Ascending aorta (tissue), 2 donors: ENCODE measurements at places on chromosomes 2 and 18.

DNA sequence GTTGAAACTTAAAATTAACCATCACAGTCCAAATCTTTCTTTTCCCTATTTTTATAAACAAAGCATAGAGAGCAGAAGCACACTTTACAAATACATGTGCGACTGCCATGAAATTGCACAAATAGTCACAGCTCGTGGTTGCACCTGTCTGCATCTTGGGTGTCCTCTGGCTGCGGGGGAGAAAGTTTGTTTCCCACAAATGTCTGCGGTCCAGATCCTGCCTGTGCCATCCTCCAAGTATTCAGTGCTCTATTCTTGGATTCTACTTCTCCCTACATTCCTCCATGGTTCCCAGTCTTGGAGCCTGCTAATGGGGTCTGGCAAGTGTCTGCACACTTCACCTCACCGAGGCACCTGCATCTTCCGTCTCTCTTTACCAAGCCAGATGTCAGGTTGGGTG is 52.2 kb downstream of the SMIM21 start:
- no peaks in the 10 kb centered on the region for H3K27me3 ChIP-seq
- no peak overlapping the region for H3K27ac ChIP-seq
- H3K4me3 ChIP-seq = no peak overlapping the region

DNA sequence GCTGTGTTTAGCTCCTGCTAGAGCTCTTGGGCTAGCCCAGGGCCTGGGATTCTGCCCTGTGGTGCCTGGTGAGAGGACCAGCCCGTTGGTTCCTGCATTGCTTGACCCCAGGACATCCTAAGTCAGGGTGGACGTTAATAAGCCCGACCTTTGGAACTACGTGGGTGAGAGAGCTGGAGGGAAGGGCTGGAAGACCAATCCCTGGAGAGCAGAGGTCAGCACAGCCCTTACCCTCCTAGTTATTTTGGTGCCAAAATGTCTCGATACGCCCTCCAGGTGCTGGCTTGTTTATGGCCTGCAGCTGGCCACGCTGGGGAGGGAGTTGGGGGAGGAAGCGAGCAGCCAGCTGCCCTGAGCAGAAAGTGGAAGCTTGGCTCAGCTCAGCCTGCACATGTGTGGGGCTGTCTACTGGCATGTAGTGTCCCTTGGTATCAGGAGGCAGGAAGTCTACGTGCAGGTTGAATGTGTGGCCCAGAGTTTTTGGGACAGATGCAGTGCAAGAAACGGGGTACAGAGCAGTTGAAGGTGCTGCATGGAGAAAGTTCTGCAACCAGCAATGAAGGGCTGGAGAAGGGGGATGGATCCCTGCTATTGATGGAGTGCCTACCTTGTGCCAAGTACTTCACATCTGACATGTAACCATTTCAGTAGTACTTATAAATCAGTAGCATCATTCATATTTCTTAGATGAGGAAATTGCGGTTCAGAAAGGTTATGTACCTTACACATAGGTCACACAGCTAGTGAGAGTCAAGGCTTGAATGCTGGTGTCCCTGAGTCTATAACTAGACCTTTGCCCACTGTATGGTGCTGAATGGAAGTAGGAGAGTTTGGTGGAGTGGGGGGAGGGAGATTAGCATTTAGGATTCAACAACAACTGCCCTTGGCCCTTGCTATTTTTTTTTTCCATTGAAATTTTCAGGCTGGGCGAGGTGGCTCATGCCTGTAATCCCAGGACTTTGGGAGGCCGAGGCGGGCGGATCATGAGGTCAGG is 5.0 kb upstream of the DGKD start:
- H3K27ac ChIP-seq = no peak overlapping the region
- peaks cover 3% of the 10 kb centered on the region for H3K4me1 ChIP-seq
- H3K27me3 ChIP-seq = no peaks in the 10 kb centered on the region
- no peak for DNase-seq
- no peak overlapping the region for H3K4me3 ChIP-seq
- H3K36me3 ChIP-seq = no peaks in the 10 kb centered on the region

- H3K36me3 ChIP-seq = no peaks in the 10 kb centered on the region
- no peak overlapping the region for H3K4me3 ChIP-seq
- no peaks in the 10 kb centered on the region for H3K4me1 ChIP-seq
Measured at GRCh38 chr2:179592167-179592936, 269.1 kb downstream of the ZNF385B start.

DNA sequence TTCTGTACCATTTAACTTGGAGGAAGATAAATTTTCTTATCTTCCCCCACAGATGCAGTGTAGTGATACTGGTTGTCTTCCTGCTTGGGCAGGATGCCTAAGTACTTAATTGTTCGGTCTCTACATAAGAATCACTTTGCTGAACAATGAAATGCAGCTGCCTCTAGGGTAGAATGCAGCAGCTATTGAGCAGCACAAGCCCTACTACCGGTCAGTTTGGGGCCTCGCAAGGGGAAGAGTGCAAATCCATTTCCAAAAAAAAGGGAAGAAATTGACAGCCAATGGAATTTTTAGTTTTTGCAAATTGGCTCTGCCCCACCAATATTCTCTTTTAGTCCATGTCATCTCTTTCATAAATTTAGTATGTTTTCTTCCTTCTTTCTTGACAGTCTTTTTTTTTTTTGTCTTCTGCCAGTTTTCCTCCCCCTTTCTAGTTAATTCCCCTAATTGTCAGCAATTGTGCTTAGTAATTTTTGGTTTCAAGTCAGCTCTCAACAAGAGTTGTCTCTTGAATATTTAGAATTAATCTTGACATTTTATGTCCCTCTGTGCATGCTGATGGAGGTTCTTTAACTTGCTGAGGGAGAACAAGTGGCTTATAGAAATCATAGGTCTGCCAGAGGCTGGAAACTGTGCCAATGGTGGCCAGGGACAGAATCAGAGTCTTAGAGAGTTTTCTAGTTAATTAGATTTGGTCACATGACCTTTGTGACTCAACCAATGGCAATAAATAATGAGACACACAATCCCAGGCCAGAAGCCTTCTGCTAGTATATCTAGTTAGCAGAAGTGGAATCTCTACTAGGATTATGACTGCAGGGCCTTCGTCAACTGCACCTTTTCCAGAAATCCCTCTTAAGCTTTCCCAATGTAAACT is 270.0 kb downstream of the CTNNA2 start:
- H3K4me3 ChIP-seq = no peak overlapping the region
- H3K4me1 ChIP-seq = no peaks in the 10 kb centered on the region
- no peaks in the 10 kb centered on the region for H3K36me3 ChIP-seq
- no peak for DNase-seq
- no peaks in the 10 kb centered on the region for H3K27me3 ChIP-seq

DNA sequence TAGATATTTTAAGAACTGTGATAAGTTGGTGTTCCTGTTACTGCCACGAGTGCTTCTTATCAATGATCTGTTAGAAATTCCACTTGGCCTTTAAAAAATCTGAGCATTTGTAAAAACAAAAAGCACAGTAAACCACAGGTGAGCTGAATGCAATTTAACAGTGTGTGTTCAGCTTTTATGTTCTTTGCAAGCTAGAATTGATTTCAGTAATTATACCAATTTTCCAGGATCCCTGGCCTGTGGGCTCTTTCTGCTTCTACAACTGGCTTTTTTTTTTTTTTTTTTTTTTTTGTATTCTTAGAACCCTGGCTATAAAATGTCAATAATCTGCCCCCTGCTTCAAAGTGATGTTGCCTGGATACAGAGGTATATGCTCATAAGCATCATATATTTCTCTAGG is 548.5 kb upstream of the SLC8A1 start:
- no peak overlapping the region for H3K4me3 ChIP-seq
- H3K27ac ChIP-seq = no peak overlapping the region
- DNase-seq = no peak
- no peaks in the 10 kb centered on the region for H3K4me1 ChIP-seq
- no peaks in the 10 kb centered on the region for H3K36me3 ChIP-seq

GRCh38 chr18:53551868-53552426 is 672.5 kb downstream of the MBD2 start:
- H3K36me3 ChIP-seq = no peaks in the 10 kb centered on the region
- H3K27me3 ChIP-seq = no peaks in the 10 kb centered on the region
- no peaks in the 10 kb centered on the region for H3K4me1 ChIP-seq
- DNase-seq = no peak
- H3K27ac ChIP-seq = no peak overlapping the region

DNA sequence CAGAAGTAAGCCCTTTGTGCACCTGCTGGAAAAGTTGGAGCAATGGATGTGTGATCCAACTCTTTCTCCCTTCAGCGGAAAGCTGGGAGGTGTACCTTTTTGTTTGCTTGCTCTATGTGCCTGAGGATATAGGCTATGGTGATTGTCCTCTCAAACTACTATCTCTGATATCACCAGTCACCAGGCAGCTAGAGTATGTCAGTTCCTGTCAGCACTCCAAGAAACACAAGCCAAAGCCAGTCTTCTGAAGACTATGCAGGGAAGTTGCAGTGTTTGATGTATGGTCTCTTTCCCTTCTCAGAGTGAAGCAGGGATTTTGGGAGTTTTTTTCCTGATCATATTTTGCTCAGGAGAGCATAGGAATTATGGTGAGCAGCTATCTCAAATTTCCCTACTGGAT is 146.4 kb downstream of the PTH2R start:
- DNase-seq = no peak
- no peaks in the 10 kb centered on the region for H3K4me1 ChIP-seq
- H3K27me3 ChIP-seq = no peaks in the 10 kb centered on the region
- H3K36me3 ChIP-seq = no peaks in the 10 kb centered on the region
- H3K4me3 ChIP-seq = no peak overlapping the region
- no peak overlapping the region for H3K27ac ChIP-seq
